ENCODE measurements at places on chromosomes 1 and 21.

DNA sequence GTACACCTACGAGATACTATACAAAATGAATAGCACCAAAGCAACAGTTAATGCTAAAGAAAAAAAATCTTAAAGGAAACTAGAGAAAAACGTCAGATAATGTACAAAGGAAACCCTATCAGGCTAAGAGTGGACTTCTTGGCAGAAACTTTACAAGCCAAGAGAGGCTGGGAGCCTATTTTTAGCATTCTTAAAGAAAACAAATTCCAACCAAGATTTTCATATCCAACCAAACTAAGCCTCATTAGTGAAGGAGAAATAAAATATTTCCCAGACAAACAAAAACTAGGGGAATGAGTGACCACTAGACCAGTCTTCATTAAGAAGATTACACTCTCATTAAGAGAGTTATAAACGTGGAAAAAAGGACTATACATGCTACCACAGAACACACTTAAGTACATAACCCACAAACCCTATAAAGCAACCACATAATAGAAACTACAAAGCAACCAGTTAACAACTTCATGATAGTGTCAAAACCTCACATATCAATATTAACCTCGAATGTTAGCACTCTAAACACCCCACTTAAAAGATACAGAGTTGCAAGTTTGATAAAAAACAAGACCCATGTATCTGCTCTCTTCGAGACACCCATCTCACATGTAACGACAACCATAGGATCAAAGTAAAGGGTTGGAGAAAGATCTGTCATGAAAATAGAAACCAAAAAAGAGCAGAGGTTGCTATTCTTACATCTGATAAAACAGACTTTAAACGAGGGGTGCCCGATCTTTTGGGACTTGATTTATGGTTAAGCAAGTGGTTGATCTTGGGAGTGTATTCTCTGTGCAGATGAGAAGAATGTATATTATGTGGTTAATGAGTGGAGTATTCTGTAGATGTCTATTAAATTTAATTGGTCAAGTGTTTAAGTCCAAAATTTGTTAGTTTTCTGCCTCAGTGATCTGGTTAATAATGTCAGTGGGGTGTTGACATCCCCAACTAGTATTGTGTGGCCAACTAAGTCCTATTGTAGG lies 1301.4 kb downstream of the PLA2G4A start:
- no peak for DNase-seq

- DNase-seq = no peak
These were observed 465 bp upstream of the CFHR3 start for GRCh38 chr1:196774175-196774574.

DNA sequence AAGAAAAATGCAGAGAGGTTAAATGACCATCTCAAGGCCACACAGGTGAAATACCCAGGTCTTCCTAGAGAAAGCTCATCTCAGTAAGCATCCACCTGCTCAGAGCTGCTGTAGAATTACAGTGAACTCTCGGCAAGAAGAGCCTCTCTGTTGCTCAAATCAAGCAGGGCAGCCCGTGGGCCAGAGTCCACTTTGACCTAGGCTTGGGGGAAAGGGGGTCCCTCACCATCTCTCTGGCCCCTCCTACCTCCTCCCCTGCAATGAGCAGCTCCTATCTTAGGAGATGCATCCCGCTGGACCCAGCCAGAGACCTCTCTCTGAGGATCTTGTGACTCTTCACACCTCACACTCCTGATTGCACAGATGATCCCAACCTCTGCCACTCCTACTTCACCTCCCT lies 364.7 kb downstream of the PTPRU start:
- no peak for DNase-seq

- DNase-seq = no peak
These were observed 91.6 kb downstream of the KIF26B start for GRCh38 chr1:245246433-245246832.

- DNase-seq = no peak
These were observed 152.2 kb downstream of the SIPA1L2 start for GRCh38 chr1:232477728-232478127.

GRCh38 chr1:177571485-177572076 lies 398.3 kb downstream of the SEC16B start:
- no peak for DNase-seq

DNA sequence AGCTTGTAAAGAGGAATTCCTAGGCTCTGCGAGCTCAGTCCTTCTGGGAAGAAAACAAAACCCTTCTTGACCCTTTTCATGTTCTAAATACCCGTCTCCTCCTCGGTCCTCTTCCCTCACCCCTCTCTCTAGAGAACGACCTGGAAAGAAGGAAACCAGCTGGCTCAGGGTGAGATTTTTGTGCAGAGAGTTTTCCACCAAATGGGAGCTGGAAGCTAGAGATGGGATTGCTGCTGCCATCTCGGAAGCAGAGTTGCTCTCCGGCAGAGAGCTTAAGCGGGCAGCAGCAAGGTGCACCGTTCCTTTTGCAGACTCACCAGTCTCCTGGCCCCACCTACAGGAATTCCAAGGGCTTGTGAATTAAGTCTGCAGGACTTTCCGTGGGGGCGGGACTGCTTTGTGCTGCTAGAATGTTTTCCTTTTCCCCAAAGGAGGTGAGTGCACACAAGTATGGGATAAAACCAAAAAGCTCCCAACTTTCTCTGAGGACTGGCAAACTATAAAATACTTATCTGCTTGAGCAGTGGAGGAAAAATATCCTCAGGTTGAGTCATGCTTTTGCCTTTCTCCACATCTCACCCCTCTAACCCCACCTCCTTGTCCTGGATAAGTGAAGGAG lies 29.1 kb upstream of the KIAA0040 start:
- DNase-seq = no peak

DNA sequence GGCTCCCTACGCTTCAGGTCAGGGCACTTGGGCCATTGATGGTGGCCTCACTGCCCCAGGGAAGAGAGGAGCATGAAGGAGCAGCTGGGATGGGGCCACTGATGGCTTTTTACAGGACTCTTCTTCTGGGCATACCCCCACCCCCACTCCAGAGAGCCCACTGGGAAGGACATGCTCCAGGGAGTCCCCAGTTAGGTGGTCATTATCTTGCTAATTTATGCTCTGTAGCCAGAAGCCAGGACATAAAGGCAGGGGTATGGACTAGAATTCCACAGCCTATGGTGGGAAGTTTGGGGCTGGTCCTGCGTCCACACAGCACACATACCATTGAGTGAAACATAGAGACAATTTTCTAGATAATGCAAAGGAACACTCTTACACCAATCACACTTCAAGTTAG lies 8.8 kb upstream of the GRIK3 start:
- no peak for DNase-seq

- no peak for DNase-seq
These were observed 37.4 kb downstream of the RUNX1 start for GRCh38 chr21:35011681-35012080.

DNA sequence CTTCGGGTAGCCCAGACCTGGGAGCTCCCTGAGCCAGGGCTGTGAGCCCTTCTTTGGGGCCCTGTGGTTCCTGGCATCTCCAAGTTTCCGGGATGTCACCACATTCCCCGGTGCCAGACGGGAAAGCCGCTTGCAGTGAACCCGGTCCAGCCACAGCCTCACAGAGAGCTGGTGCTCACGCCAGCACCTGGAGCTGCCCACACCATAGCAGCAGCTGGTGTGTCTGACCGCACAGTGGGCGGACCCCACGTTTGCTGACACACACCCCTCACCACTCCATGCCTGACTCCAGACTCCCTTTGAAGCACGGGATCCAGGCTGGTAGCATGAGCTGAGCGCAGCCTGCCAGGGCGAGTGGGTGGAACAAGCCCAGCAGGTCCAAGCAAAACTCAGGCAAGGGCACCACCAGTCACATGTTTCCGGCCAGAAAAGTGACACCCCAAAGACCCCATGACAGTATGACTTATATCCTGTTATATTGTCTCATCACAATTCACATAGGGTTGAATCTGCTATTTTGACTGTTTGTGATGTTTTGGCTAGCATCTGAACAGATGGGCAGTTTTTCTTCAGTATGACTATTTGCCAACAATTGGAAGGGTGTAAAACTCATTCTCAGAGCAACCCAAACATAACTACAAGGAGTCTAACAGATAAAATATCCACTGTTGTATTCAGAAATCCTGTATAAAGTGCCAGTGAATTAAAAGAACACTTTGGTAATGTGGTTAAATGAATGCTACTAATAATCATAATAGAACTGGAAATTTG lies 285.4 kb downstream of the SMYD3 start:
- no peak for DNase-seq

GRCh38 chr1:193156117-193156821 lies 30.1 kb downstream of the B3GALT2 start:
- DNase-seq = no peak

DNA sequence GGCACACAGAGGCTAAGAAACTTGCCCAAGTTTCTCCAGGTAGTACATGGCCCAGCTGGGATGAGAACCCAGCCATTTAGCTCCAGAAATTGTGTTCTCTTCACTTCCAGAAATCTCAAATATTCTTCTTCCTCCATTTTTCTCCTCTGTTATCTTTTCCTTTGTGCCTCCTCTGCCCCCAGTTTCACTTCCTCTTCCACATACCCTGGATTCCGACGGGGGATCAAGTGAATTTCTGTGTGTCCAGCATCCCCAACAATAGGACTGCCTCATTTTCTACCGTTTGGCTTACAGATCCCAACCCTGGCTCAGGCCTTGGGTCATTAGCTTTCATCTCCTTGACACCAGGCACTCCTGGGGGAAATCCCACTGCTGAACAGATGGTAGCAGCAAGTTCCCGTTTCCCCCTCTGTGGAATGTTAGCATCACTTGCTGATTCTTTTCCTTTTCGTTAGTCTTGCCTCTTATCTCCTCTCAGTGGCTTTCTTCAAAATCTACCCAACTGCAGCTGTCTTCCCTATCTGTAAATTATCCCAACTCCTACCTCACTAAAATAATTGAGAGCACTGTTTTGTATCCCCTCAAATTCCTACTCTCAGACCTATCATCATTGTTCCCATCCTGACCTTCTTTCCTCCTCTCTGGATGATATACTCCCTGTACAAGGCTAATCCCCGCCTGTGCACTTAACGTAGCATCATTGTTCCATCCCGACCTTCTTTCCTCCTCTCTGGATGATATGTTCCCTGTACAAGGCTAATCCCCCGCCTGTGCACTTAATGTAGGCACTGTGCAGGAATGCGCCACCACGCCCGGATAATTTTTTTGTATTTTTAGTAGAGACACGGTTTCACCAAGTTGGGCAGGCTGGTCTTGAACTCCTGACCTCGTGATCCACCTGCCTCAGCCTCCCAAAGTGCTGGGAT lies 36.5 kb downstream of the SCCPDH start:
- peak; percentile 38 for DNase-seq

DNA sequence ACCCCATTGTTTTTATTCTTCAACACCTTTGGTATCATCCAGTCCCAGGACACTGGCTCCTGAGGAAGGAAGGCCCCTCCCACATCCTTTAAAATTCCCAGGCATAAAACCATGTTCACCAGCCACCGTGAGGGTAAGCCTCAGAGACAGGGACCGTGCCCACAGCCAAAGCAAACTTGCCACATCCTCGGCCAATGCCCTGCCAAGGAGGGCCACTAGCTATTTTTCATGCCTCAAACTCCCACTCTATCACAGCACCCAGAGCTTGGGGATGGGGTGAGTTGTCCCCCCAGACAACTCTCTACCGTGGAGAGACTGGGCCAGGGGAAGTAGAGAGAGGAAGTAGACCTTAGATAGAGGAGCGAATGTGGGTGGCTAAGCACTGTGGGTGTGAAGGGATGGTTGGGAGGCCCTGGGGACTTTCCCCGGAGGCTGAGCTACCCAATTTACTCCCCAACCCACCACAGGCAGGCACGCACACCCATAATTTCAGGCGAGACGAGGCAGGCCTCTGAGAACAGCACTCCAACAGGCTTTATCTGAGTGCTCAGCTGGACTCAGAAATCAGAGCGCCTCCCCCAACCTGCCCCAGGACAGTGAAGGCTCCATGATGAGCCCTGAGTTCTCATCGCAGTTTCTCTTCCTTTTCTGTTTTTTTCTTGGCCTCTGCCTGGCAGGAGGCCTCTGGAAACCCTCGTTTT lies 15.9 kb upstream of the BTG2 start:
- no peak for DNase-seq

GRCh38 chr1:10776190-10776905 lies 20.1 kb downstream of the CASZ1 start:
- DNase-seq = no peak

- no peak for DNase-seq
These were observed 1126.9 kb downstream of the KCNT2 start for GRCh38 chr1:195481293-195481692.

DNA sequence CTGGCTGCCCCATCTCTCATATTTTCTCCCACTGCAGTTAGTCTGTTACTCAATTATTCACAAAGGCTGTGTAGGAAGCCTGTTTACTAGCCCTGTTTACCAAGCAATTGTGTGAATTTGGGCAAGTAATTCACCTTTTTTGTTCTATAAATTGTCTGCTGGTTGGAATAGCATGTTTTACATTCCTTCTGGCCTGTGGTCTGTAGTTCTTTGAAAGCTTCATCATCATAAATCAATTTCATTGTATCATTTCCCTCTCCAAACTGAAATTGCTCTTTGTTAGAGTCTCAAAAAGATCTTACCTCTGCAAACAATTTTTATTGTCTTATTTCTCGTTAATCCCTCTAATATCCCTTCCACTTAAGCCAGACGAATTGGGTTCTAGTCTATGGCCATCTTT lies 1059.5 kb upstream of the ADGRL4 start:
- DNase-seq = no peak

DNA sequence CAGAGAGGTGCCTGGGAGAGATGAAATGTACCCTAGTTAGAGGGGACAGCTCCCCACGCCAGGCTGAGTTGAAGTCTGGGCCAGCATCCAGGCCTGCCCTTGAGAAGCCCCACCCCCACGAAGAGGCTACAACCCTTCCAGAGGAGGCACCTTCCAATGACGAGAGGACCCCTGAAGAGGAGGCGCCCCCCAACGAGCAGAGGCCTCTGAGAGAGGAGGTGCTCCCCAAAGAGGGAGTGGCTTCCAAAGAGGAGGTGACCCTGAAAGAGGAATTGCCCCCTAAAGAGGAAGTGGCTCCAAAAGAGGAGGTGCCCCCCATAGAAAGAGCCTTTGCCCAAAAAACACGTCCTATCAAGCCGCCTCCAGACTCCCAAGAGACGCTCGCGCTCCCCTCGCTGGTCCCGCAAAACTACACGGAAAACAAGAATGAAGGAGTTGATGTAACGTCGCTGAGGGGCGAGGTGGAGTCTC lies 3.1 kb downstream of the EVA1B start:
- DNase-seq = no peak

DNA sequence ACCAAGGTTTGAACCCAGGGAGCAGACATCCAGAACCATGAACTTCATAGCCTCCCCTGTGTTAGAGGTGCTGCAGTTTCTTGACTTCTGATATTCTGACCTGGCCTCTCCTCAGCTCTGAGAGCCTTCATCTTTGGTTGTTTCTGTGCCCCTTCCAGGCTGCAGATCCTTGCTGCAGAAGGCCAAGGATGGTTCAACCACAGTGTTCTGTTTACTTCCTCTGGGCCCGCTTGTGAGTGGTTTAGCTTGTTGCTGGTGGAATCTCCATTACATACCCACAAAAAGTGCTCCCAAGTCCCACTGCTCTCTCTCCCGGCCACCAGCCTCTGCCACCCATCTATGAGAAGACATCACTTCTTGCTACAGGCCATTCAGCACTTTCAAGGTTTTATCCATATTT lies 9.0 kb upstream of the SLC2A7 start:
- no peak for DNase-seq

GRCh38 chr1:184222652-184223052 lies 164.2 kb upstream of the C1orf21 start:
- peak; percentile 52 for DNase-seq

Measured in glutamatergic neuron (in vitro differentiated cells).